Cardiac muscle cell (in vitro differentiated cells and primary cell): ENCODE measurements at places on chromosomes 3 and 15. TPM values are rescaled to one million over a fixed set of nuclear protein-coding genes. Genes with fewer than 3 reads are reported as not detected.

The PCLAF gene
- 59.9 and 73.5 TPM in 2 replicates for polyA plus RNA-seq

The MLF1 gene
- polyA plus RNA-seq: 210 and 353 TPM in 2 replicates

The GALK2 gene
- 27.5 and 32.7 TPM in 2 replicates for polyA plus RNA-seq

The CLDN18 gene
- 0.26 and 0.69 TPM in 2 replicates for polyA plus RNA-seq

The DLEC1 gene
- polyA plus RNA-seq: 0.57 TPM in 1 of 2 replicates, not detected in the other

The TNIK gene
- polyA plus RNA-seq: 32.6 and 32.8 TPM in 2 replicates

The ZKSCAN7 gene
- polyA plus RNA-seq: 13.4 and 14.0 TPM in 2 replicates

The GMPPB gene
- polyA plus RNA-seq: 23.9 and 29.3 TPM in 2 replicates

The CHDH gene
- 12.8 and 23.3 TPM in 2 replicates for polyA plus RNA-seq

The SLC12A8 gene
- polyA plus RNA-seq: 3.1 and 6.9 TPM in 2 replicates

The SRPRB gene
- 30.6 and 40.9 TPM in 2 replicates for polyA plus RNA-seq

The CIDEC gene
- polyA plus RNA-seq: 0.37 TPM in 1 of 2 replicates, not detected in the other

The ZNF660 gene
- 5.5 and 5.6 TPM in 2 replicates for polyA plus RNA-seq

The ATP13A5 gene
- 0.11 and 0.16 TPM in 2 replicates for polyA plus RNA-seq

The CNBP gene
- polyA plus RNA-seq: 448 and 619 TPM in 2 replicates

The HIGD2B gene
- 0.99 TPM in 1 of 2 replicates, not detected in the other for polyA plus RNA-seq

The NEK4 gene
- polyA plus RNA-seq: 11.2 and 12.4 TPM in 2 replicates

The GHSR gene
- polyA plus RNA-seq: not detected in 2 replicates

The GYG1 gene
- polyA plus RNA-seq: 31.9 and 47.8 TPM in 2 replicates

The SENP5 gene
- 8.1 and 11.1 TPM in 2 replicates for polyA plus RNA-seq

The SLC6A1 gene
- not detected in 2 replicates for polyA plus RNA-seq

The CSNK1G1 gene
- polyA plus RNA-seq: 8.7 and 9.8 TPM in 2 replicates

The CHRM5 gene
- polyA plus RNA-seq: not detected in 2 replicates

The SH2D7 gene
- 0.22 and 0.98 TPM in 2 replicates for polyA plus RNA-seq

The NAALADL2 gene
- polyA plus RNA-seq: 2.3 and 2.4 TPM in 2 replicates

The EPHB3 gene
- 142 and 206 TPM in 2 replicates for polyA plus RNA-seq

The HHLA2 gene
- not detected in 2 replicates for polyA plus RNA-seq

The SIDT1 gene
- polyA plus RNA-seq: 0.32 TPM in 1 of 2 replicates, not detected in the other

The ZPLD1 gene
- 0.42 TPM in 1 of 2 replicates, not detected in the other for polyA plus RNA-seq

The MB21D2 gene
- polyA plus RNA-seq: 2.1 and 5.2 TPM in 2 replicates
